ENCODE measurements at places on chromosomes 2 and 18.

GRCh38 chr2:215722986-215723630 is 287.2 kb upstream of the FN1 start:
- no peak for DNase-seq

DNA sequence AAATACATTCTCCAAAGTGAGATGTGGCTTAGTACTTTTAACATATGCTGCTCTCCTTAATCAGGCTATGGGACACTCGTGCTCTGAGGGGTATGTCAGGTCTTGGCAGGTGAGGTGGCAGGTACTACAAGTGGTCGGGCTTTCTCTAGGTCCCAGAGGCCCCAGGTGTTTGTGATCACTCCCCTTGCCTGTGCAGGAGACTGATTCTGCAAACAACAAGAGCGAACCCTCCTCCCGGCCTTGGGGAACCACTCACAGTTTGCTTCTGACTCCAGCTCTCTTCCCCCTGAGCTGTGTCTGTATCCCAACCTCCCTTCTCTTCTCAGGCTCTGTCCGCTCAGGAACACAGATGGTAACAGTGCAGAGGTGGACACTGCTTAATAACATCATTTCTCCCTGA is 48.1 kb downstream of the ATOH8 start:
- no peak for DNase-seq

GRCh38 chr2:221490506-221491060 is 81.5 kb downstream of the EPHA4 start:
- DNase-seq: no peak

GRCh38 chr2:39689876-39690275 is 24.2 kb downstream of the TMEM178A start:
- no peak for DNase-seq

- DNase-seq: no peak
Observed at GRCh38 chr18:8503248-8503647, 106.0 kb upstream of the RAB12 start.

DNA sequence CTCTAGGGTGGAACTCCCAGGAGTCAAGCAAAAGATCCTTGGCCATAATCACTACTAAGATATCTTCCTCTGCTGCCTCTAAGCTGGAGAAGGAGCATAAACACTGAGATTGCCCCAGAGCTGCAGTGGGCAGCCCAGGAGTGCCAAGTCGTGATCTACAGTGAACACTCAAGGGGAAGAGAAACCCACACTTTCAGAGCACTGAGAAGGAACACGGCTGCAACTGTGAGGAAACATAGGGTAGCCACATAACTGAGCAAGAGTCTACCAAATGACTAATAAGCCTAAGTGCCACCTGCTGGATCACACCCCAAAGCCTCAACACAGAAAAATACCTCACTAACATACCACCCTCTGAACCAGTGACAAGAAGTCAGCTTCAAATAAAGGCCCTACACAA is 79.6 kb upstream of the RAB12 start:
- no peak for DNase-seq

DNA sequence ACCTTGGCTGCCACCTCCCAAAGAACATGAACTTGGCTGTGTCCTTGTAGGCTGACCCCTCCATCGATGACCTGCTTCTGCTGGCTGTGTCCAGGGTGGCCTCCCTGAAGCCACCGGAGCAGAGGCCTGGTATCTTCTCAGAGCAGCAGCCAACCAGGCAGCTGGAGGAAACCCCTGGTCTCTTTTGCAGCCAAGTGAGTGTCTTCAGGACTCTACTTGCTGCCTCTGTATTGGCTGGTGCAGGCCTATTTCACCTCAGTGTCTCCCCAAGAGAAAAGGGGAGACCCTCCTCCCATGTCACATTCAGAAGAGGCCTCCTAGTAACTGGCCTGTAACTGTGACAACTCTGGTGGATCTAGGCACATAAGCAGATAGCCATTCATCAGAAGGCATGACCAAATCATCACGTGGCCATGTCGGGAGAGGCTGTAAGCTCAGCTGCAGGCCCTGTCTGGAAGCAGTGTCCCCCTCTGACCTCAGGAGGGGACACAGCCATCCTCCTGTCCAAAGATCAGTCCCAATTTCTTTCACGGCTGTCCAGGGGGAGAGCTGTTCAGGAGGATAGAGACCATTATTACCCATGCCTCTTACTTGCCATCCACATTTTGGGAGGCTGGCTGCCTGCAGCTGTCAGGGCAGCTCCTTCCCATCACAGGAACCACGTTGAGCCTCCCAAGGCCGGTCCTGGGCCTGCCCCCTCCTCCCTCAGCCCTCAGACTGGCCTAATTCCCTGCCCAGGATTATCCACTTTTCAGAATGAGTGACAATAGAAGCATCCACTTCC is 20.9 kb upstream of the ROCK2 start:
- no peak for DNase-seq

DNA sequence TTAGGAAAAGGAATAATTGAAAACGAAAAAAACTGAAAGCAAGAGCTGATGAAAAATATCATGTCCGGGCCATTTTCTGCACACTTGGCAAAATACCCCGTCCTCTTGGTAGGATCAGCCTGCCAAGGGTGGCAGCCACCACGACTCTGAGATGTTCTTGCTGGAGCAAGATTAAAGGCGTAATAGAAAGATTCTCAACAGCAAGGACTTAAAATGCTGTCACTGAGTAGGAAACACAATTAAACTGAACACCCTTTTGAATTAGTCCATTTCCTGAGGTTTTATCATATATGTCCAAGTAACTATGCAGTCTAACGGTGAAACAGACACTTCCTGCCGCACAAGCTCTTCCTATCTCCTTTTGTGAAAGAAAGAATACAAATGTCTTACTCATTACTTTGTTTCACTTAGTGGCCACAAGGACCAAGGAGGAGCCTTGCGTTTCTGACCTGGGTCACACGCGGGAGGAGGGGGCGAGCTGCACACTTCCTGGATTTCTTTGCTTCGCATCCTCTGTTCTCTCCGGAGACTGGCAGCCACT is 222.7 kb downstream of the PIEZO2 start:
- no peak for DNase-seq

GRCh38 chr2:26136451-26136850 is 36.4 kb upstream of the GAREM2 start:
- no peak for DNase-seq

- DNase-seq: no peak
Observed at GRCh38 chr2:79513711-79514110, 860 bp downstream of the CTNNA2 start.

DNA sequence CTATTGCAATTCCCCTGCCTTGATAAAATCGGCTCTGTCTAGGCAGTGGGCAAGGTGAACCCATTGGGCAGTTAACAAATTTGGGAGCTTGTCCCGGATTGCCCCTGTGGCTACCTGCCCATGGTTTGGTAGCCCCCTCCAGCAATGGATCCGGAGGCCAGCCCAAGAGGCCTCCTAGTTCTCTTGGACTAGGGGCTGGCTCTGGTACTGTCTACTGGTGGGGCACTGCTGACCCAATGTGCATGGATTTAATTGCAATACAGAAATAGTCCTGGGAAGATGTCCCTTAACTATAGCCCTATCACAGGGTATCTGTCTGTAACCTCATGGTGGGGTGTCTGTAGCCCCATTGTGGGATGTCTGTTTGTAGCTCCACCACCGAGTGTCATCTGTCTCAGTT is 37.5 kb upstream of the SH3RF3 start:
- no peak for DNase-seq

DNA sequence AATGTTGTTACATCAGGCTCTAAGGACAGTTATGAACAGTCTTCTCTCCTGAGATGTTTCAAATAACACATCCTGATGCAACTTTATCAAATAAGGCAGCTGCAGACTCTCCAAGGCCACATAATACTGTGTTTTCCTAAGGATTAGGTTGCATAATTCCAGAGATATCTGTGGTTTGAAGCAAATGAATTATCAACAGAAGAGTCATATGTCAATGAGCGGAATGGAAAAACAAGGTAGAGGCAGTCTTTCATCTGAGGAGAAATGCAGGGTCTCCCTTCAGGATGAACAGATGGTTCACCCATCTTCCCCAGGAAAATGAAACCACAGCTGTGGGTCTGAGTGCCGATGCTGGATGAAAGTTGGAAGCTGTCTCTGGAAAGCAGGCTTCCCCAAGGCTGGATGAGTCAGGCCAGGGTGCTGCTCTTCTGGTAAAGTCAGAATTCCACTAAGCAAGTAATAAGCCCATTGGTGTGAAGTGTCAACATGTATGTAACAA is 22.2 kb downstream of the LYG1 start:
- DNase-seq: peak; percentile 86

- peak; percentile 94 for DNase-seq
Observed at GRCh38 chr2:102848366-102848839, 86.6 kb downstream of the TMEM182 start.

DNA sequence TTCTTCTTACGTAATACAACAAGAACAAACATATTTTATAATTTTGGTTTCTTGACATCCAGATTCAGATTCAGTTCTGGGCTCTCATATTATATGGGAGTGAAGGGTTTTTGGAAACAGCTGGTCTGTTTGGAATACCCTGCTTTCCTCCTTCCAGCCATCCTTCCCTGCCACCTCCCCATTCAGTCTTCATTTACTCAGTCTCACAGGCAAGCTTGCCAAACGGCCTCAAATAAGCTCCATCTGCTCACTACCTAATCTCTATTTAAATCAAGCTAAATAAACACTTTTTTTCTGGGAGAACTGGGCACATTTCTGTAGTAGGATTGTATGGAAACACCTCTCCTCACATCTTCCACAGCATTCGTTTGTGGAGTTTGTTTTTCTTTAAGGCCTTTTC is 147.5 kb downstream of the RND3 start:
- no peak for DNase-seq

DNA sequence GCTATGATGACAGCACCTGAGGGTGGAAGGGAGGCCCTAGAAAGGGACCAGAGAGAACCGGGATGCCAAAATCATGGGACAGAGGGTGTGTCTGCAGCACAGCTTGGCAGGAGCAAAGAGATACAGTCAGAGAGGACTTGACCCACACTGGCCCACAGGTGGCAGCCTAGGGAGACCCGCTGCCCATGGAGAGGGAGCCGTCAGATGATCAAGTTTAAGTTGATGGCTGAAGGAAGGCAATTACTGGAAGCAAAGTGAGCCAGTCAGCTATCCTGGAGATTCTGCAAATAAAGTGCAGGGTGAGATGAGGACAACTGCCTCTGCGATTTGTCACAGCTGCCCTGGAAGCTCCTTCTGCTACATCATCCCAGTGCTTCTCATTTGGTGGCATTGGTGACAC is 74.0 kb downstream of the CMPK2 start:
- DNase-seq: no peak

DNA sequence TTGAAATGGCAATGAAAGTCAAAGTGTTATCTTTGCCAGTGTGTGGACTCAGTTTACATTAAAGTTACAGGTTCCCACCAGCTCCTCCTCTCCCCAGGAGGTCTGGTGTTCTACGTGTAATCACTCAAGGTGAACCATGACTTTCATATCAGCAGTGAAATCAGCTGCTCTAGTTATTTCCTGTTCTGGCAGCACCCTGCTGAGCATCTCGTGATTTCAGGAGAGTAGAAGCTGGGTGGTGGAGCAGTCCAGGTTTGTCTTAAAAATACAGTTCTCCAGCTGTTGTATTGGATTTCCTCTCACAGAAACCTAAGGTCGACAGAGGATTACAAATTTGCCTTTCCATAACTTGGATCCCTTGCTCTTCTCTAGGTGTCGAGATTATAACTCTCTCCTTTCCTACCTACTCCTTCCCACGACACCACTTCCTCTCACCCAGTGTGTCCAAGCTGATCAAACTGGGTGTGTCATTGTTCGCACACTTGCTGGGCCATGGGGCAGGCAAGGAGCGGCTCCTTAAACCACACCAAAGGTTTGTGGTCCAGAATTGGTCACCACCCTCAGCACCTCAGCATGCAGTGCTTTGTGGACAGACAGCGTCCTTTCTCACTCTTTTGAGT is 13.0 kb upstream of the ARHGAP25 start:
- DNase-seq: no peak

GRCh38 chr2:66462501-66462825 is 27.5 kb downstream of the MEIS1 start:
- DNase-seq: no peak

DNA sequence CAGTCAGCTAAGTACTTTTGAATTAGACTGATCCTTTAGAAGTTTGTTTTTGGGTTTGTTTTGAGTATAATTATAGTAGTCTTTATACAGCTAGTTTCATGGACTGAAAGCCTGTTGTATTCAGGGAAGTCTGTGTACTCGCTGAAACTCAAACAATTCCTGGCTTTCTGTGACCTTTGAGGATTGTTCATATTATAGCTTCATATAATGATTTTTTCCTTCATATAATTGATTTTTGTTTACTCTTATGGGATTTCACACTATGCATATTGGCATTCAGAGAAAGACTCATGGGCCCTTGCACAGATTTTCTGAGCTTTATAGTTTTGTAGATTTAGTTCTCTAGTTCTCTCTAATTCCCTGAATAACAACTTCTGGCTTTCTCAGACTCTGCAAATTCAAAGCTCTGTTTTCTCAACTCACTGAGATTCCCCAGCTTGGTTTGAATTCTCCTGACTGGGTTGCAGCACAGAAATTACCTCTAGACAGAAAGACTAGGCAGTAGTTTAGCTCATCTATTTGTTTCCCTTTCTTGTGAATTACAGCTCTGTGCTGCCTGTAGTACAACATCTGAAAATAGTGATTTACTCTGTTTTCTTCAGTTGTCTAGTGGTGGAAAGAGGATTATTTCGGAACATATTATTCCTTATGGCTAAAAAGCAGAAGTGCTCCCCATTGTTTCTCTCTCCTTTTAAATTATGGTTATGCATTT is 495.9 kb upstream of the CNTNAP5 start:
- DNase-seq: no peak

DNA sequence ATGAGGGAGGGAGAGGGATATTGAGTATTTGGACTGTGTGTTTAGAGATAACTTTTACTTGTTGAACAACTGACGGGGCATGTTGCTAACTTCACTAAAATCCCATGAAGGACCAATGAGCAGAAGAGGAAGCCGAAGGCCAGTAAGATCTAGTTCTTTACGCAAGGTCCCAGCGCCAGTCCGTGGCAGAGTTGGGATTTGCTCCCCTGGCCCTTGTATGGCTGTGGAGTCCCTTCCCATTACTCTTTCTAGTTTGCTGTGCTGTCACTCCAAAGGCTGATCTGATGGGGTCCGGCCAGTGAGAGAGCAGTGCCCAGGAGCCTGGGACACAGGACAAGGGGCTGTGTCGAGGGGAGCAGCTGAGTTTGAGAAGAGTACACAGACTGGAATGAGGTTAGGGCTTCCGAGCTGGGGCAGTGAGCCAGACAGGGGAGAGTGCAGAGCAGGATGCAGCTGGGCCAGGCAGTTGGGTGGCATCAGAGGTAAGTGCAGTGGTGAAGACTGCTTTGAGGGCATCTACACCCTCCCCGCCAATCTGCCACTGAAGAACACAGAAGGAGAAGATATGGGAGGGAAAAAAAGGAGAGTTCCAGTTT is 692.9 kb upstream of the HS6ST1 start:
- DNase-seq: no peak

DNA sequence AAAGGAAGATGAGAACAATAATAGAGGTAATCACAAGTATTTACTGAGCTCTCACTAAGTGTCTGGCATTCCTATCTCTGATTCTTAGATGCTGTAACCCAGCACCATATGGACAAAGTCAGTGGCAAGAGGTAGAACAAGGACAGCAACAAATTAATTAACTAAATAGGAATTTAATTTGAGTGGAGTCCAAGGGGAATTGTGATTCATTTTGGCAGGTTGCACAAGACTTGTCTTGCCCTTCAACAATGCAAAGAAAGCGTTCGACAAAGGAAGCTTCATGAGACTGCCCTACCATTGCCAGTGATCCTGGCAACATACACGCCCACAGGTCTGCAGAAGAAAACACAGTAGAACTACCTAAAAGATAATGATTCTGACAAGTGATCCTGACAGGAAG is 221.6 kb downstream of the RBM43 start:
- DNase-seq: no peak

GRCh38 chr2:199586646-199587045 is 128.9 kb upstream of the SATB2 start:
- no peak for DNase-seq

- no peak for DNase-seq
Observed at GRCh38 chr2:161207941-161208340, 47.7 kb downstream of the TANK start.

Measured in ACHN (cell line).